Iris pigment epithelial cell (primary cell): ENCODE measurements at places on chromosomes 7 and 10.

DNA sequence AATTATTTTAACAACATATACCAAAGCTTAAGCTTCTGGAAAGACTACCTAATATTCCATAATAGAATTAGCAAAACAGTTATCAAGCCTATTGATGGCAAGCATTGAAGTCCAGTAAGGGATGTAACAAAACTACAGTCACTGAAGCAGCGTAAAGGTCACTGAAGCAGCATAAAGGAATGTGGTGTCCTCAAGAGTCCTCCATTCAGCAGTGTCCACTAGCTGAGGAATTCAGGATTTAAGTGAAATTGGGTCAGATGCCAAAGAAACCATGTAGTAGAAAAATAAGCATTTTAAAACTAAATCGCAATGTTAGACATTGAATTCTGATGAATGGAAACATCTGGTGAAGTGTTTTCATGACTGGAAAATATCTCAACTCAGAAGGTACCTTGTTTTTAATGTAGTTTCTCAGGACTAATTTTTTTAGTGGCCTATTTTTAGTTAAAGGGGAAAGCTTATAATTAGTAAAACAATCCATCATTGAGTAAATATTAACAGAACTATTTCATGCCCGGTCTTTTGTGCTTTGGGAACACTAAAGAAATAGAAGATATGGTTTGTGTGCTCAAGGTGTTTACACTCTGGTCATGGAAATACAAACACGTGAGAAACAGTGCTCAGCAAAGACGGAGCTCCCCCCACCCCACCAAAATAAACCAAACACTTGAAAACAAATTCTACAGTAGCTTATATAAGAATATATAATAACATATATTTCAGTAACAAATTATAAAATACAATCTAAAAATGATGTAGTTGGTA lies 121.4 kb downstream of the CDK14 start:
- peak; percentile 65 for DNase-seq

- DNase-seq, result peak; percentile 75
Observed at GRCh38 chr10:118958984-118959925, 70.3 kb upstream of the NANOS1 start.

- DNase-seq, result peak; percentile 55
Observed at GRCh38 chr10:5871596-5871995, 18.1 kb downstream of the ANKRD16 start.

DNA sequence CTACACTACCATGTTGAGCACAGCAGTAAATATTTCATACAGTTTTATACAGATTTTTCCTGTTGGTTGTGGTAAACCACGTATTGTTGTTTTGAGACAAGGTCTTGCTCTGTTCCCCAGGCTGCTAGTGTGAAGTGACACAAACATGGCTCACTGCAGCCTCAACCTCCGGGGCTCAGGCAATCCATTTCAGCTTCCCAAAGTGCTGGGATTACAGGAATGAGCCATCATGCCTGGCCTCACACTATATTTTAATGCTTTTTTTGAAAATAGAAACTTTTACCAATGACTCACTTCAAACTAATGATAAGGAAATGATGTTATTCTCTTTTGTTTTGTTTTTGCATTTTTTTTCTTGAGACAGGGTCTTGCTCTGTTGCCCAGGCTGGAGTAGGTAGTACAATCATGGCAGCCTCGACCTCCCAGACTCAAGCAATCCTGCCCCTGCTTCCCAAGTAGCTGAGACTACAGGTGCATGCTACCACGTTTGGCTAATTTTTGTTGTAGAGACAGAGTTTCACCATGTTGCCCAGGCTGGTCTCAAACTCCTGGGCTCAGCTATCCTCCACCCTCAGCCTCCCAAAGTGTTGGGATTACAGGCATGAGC lies 210.6 kb downstream of the TPST1 start:
- peak; percentile 13 for DNase-seq

DNA sequence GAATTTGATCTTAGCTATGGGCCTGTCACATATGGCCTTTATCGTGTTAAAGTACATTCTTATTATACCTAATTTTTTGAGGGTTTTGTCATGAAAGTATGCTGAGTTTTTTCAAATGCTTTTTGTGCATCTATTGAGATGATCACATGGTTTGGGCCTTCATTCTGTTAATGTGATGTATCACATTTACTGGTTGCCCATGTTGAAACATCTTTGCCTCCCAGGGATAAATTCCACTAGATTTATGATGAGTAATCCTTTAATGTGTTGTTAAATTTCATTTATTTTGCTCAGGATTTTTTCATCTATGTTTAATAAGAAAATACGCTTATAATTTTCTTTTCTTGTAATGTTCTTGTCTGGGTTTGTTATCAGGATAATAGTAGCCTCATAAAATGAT lies 442.0 kb downstream of the MDFIC start:
- peak; percentile 50 for DNase-seq

- no peak for DNase-seq
Observed at GRCh38 chr10:70481105-70481504, 2.5 kb downstream of the PALD1 start.

- DNase-seq, result no peak
Observed at GRCh38 chr7:135911099-135911498, 66.1 kb downstream of the MTPN start.

DNA sequence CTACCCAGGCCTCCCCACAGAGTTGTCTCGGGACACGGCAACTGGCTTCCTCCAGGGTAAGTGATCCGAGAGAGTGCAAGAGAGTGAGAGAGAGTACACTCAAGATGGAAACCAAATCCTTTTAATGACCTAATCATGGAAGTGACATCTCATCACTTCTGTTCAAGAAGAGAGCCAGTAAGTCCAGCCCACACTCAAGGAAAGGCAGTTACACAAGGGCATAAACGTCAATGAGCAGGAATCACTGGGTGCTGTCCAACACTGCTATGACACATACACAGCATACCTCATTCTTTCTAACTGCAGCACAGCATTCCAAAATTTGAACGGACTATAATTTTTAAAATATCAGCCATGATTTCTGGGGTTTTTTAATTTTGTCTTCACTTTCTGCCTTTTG lies 29.3 kb upstream of the OSBPL3 start:
- peak; percentile 97 for DNase-seq

DNA sequence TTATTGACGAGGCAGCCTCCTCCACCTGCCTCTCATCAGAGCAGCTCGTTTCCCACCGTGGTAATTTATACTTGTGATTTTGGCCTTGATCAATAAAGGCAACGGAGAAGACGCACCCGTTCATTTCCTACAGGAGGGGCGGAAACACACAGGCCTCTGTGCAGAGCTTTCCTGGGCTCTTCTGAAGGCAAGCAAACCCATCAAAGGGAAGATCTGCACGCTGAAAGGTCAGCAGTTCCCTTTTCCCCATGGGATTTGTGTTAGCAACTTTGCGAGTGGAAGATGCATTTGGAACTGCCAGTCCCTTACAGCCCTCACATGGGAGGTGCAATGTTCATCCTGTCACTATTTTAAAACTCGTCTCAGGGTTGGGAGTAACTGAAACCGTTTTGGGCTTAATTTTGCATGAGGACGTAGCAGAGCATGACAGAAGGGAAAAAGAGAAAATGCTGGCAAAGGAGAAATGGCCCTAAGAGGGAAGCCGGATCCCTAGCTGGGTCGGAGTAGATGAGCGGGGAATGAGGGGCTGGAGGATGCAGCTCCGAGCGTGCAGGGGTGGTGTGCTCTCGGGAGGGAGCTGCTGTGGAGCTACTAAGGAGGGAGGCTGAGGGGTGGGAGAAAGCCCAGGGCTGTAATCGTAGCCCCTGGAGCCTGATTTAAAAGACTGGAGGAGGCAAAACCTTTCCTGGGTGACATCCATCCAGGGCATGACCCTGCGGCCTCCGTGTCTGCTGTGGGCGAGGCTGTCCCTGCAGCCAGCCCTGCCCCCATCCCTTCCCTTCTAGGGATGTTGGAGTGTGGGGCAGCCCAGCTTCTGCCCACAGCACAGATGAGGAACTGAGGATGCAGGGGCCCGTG lies 111.1 kb upstream of the FAM20C start:
- DNase-seq, result no peak

DNA sequence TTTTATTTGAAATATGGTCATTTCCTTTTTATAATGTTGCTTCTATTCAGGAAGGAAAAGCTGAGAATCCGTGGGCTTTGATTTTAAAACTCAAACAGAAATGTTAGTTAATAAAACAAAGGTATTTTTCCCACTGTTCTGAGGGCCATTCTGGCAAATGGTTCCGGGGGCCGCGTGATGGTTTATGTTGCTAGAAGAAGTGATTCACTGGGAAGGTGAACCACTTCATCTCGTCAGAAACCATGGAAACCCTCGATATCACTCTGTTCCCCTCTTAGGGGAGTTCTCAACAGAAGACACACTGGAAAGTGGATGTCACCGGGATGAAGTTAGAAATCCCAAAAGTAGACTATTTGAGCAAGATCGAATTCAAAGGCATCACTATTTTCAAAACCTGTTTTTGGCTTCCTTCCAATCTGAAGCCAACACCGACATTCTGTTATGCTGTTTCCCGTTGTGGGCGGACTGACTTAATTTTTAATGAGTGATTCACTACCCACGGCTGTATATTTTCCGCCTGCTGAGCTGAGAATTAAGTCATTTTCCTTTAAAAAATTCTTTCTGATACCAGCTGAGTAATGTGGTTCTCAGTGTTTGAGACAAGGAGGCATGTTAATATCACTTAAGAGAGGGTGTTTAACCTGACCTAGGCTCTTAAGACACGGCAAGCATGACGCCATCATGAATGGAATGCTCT lies 84.1 kb downstream of the PTPRE start:
- peak; percentile 98 for DNase-seq

GRCh38 chr7:1532456-1533254 lies 2.2 kb downstream of the MAFK start:
- DNase-seq, result peak; percentile 93

- DNase-seq, result no peak
Observed at GRCh38 chr10:132577350-132578003, 39.9 kb downstream of the INPP5A start.

DNA sequence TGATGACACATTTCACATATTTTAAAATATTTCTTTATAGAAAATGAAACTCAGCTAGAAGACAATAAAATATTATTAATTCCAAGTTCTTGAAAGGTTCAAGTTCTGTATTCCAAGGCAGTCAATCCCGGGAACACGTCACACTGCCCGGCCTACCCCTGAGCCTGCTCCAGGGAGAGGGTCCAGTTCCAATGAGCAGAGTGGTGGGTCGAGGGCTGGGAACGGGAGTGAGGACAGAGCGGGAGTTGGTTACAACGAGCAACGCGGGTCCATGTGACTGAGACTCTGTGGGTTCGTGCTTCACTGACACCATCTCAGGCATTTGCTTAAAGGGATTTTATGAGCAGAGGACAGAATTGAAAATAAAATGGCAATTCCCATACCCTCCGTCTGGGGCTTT lies 209.4 kb downstream of the TCERG1L start:
- DNase-seq, result no peak

DNA sequence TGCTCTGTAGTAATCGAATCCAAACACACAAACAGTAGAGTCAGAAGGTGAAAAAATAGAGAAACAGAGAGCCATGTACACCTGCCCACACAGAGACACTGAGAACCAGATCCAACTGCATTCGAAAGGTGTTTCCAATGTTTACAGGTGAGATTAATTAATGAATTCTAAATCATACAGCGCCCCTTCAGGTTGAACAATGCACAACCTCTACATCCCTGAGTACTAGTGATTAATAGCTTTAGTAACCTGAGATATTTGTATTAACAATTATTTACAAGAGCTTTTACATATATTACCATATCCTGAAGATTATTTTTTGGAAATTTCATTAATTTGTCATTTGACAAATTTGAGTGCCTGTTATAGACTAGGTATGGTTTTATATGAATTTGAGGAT lies 7.6 kb upstream of the MRC1 start:
- no peak for DNase-seq

DNA sequence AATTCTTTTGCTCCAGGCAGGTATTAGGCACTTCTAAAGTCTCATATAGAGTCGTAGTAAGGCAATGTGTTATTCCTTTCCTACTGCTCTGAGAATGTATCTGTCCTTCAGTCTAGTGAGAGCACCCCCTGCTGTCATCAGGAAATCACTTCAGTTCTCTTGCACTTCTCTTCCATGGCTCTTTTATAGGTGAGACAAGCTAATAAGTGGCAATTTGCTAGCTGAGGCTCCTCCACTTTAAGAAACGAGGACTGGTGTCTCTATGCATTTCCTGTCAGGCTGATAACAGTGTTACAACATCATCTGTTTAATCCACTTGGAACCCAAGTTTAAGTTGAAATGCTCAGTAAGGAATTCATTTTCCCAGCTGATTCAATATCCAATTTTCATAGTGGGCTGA lies 350.6 kb downstream of the TFEC start:
- DNase-seq, result peak; percentile 74

DNA sequence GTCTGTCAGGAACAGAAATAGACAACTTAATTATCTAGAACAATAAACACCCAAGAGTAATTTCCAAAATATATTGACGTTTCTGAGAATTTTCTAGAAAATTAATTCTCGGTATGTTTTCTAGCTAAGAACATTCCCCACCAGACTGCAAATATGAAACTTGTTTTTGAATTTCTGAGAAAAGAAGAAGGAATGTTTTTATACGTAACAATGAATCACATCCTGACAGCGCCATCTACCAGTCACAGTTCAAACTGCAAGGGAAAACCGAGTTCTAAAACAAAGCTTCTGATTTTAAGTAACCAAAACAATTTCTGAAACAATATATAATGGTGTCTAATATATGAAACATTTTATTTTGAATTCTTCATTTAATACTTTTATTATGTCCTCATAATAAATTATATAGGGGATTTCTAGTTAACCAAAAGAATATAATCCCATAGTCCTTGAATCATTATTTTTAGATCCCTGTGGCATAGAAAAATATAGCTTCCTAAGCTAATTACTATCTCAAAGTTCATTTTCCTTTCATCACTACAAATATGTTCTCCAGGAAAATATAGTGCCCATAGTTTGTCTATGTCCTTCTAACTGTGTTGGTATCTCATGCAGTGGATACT lies 34.5 kb upstream of the MEOX2 start:
- DNase-seq, result peak; percentile 55

- DNase-seq, result no peak
Observed at GRCh38 chr7:51242007-51242691, 74.5 kb downstream of the COBL start.

DNA sequence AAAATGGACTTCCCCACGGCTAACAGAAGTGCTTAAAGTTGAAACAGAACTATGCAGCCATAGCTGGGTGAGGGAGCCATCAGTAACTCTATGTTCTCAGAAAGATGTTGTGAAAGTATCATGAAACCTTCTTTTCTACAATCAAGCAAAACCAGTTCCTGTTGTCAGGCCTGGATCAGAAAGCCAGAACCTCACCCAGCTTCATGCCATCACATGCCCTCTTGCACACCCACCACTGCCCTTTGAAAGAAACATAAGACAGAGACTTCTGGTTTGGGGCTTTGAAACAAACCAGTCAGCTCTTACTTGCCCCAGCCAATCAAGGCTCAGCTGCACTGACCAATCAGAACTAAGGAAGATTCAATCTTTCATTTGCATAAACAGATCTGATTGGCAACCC lies 230.8 kb upstream of the FERD3L start:
- DNase-seq, result no peak

GRCh38 chr10:48603421-48604038 lies 1.3 kb downstream of the ARHGAP22 start:
- no peak for DNase-seq
